ENCODE measurements at places on chromosomes 3 and 15.

GRCh38 chr15:38705436-38706219 is 141.0 kb upstream of the RASGRP1 start:
- DNase-seq: no peak

DNA sequence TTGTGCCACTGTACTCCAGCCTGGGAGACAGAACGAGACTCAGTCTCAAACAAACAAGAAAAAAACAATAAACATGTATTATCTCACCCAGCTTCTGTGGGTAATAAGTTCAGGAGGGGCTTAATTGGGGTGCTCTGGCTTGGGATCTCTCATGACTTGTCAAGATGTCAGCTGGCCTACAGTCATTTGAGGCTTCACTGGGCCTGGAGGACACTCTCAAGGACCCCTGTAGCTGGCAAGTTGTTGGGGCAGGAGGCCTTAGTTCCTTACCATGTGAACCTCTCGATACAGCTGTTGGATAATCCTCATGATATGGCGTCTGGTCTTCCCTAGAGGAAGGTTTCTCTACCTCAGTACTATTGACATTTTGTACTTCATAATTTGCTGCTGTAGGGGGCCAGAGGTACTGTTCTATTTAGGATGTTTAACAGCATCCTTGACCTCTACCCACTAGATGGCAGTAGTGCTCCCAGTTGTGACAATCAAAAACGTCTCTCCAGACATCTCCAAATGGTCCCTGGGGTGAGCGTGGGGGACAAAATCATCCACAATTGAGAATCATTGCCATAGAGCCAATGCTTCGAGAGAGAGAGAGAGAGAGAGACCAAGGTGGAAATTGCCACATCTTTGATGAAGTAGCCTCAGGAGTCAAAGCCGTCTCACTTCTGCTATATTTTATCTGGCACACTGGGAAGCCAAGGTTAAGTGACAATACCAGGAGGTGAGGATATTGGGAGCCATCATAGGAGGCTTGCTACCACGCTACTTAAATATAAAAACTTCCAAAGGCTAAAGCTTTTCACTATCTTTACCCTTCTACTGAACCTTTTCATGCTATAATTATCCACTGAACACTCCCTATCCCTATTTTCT is 23.9 kb upstream of the SLTM start:
- peak; percentile 35 for DNase-seq

DNA sequence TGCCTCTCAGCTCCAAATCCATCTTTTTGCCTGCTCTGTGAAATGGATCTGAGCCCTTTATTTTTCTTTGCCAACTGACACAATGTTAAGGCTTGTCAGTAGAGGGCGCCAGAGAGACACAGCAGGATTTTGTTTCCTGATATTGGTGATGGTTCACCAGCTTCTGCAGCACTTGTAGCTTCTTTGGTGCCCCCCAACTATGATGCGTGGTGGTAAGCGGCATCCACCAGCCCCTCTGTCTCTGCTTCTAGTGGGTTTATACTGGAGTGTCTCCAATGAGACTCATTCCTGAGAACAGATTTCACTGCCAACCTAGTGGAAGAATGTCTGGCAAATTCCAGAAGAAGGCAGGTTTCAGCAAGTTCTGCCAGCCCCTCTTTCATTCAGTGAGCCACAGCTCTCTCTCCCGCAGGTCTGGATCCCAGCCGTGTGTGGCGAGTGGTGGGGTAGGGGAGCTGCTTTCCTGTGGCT is 471.9 kb upstream of the FRG2C start:
- peak; percentile 27 for DNase-seq

- DNase-seq: no peak
These were observed 54.4 kb downstream of the WWTR1 start for GRCh38 chr3:149603126-149604074.

DNA sequence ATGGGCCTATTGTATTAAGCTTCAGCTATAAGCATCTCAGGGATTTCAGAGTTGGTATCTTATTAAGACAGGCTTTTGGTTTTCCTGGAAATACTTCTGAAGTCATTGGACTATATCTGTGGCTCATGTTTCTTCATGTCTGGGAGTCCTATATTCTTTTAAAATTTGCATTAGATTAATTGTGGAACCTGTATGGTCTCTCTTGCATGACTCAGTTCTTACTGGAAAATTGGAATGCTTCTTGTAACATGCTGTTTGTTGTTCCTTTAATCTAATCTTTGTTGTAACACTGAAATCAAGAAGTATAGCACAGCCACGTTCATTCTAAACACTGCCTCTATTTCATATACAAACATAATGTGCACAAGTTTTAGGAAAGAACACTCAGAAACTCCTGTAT is 208.1 kb downstream of the RBMS3 start:
- no peak for DNase-seq

DNA sequence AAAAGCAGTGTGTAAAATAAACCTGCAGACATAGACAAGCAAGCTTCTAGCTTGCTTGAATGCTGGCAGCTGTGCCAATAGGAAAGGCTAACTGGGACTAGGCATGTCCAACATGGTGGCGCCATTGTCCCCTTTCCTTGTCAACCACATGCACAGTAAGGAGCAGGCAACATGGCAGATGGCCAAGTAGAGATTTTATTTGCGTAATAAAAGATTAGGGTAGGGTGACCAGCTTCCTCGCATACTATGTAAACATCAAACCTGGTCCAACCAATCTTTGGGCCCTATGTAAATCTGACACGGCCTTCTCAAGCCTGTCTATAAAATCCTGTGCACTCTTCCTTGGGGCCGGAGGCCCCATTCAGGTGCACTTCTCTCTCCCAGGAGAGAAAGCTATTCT is 575.4 kb upstream of the GOLIM4 start:
- no peak for DNase-seq

DNA sequence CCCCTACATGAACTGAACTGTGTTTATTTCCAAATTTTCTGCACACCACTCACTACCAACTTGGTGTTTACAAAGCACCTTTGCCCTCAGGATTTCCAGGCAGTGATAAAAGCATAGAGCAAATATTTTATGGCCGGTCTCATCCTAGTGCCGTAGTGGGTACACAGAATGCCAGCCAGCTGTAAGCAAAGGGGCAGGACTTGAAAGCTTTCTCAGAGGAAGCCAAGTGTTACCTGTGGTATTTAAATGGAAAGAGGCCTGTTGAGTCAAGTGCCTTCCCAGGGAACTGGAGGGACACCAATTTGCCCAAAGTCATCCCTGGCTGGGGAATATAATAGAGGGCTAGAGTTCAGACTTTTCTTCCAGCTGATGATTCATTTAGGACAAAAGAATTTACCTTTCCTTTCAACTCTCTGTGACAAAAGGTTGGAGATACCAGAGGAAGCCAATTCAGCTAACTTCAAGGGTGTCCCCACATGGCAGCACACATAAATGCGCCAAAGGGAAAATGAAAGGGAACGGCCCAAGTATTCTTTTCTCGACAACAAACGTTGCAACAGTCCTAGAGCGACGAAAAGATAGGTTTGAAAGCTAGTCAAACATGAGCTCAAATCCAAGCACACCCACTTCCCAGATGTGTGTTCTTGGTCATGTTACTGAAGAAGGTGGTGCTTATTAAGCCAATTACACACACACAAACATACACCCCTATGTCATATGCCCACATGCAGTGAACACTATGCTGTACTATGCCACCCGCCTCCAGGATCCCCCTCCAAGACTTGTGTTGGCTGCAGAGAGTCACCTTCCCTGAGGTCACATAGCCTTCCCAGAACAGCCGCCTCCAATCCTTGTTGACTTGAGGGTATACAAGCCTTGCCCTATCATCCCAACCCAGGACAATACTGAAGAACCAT is 27.7 kb downstream of the MAGI1 start:
- no peak for DNase-seq

DNA sequence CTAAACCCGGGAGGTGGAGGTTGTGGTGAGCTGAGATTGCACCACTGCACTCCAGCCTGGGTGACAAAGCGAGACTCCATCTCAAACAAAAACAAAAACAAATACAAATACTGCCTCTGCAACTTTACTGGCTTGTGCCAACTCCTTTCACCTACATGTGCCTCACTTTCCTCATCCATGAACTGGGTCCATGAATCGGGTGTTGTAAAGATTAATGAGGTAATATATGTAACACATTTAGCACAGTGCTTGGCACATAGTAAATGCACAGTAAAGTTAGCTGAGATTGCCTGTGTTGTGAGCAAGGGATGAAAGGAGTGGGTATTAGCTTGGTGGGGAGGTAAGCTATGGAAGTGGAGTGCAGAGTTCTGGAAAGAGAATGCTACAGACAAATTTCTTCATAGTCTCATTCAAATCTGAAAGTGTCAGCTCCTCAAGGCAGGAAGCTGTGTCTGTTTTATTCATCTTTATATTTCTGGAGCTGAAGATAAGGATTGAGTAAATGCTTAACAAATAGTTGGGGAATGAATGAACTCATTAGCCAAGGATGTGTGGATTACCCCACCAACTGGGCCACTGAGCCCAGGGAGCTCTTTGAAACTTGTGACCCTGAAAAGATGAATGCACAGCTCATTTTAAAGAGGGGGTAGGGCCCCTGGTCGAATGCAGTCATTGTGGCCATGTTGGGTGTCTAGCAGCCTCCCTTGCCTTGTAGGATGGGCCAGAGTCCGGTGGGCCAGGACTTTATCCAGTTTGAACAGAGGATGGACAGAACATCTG is 7.7 kb upstream of the CDCP1 start:
- DNase-seq: no peak

- DNase-seq: no peak
These were observed 227.5 kb upstream of the COL8A1 start for GRCh38 chr3:99410789-99411311.

DNA sequence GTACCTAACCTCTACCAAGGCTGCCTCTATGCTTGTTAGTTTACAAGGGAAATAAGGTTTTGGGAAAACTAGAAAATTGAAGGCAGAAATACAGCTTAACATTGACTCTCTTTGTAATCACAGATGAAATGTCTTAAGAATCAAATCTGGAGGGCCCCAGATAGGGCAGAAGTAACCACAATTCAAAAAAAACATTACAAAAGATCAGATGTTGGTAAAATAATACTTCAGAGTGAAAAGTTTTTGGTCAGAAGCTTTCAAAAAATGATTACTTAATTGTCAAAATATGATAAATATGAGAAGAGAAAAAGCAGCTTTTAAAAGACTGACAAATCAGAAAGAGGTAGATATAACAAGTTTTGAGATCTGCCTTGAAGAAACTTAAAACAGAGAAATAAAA is 425.1 kb upstream of the NECTIN3 start:
- DNase-seq: no peak

DNA sequence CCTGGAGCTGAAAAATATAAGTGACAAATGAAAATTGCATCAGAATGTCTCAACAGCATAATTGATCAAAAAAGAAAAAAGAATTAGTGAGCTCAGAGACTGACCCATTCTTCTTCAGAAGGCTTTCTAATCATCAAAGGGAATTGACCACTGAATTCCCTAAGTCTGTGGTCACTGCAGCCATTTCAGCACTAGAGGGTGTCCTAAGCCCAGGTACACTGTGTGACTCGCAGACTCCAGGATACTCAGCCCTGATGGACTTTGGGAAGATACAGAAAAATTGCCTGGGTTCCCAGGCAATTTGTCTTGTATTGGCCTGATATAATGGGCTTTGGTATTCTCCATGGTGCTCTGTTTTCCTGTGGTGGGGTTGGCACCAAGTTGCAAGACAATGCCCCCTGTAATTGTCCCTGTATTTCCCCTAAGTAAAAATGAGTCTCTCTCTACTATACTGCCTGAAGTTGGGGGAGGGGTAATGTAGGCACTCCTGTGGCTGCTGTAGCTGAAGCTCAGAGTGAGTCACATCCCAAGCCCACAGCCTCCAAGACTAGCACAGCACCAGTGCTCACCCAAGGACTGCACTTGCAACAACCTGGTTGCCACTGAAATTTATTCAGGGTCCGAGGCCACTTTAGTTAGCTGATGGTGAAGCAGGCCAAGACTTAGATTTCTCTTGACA is 256.0 kb upstream of the STAC start:
- no peak for DNase-seq

DNA sequence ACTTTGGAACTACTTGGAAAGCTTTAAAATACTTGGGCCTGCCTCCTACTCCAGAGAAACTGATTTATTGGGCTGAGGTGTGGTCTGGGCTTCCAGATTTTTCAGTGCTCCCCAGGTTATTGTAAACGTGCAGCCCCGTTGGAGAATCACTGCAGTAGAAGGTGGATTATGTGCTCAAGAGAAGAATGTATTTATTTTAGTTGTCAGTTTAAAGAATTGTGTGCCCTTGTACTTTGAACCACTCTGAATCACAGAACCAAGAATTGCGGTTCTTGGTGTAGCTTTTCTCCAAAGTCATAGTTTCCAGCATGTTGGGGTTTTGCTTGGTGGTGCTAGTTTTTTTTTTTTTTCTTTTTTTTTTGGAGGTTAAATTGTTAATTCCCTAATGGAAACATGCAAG is 1.6 kb downstream of the TATDN2 start:
- DNase-seq: no peak

DNA sequence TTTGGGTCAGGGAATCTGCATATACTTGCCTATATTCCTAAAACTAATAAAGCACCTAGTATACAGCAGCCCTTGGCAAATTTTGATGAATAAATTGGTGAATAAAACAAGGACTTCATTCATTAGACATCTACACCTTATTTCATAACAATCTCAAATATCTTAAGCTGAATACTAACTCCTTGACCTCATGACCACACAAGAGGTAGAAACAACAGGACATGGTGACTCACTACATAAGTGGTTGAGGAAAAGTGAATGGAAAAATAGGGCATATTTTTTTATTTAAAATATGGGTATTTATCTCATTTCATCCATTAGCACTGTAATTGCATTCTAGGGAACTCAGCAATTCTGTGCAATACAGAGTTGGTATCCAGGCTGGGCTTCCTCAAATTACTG is 7.8 kb upstream of the STAC start:
- DNase-seq: no peak

DNA sequence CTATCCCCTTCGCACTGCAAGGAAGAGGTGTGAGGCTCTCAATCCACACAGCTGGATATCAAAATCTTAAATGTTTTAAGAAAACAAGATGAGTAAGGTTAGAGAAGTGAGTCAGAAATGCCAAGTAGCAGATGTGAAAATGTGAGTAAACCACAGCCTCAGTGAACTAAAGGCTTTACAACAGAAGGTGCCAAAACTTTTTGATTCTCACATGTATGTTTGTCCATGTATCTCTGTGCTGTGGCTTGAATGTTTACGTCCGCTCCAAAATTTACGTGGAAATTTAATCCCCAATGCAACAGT is 126.8 kb upstream of the PFN2 start:
- no peak for DNase-seq

DNA sequence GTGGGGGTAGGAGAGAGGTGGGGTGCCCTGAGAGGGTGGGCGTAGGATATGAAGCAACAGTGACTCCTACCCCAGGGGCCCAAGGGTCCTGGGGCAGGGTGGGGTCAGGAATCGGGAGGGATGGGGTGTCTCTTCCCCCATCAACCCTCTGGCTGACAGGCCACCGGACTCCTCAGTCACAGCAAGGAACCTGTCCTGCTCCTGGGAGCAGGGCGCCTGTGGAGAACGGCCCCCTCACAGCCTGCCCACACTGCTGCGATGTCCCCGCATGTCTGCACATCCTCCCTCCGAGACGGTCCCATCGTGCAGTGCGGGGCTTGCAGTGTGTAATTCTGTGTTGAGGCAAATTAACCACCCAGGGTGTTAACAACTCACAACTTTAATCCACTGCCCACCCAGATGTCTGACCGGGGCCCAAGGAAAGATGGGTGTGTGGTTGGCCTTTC is 2.7 kb downstream of the TM4SF19 start:
- DNase-seq: no peak

- DNase-seq: no peak
These were observed 8.3 kb downstream of the ITGA11 start for GRCh38 chr15:68423359-68424296.

GRCh38 chr15:27399241-27399640 is 428.3 kb downstream of the GABRG3 start:
- peak; percentile 67 for DNase-seq

- DNase-seq: no peak
These were observed 121.6 kb downstream of the UBE2E2 start for GRCh38 chr3:23324745-23325144.

- DNase-seq: no peak
These were observed 473.3 kb downstream of the OTOL1 start for GRCh38 chr3:161969867-161970266.
